ENCODE measurements at places on chromosomes 11 and 22. TPM values are rescaled to one million over a fixed set of nuclear protein-coding genes. Genes with fewer than 3 reads are reported as not detected.
A peak's percentile ranks its signal among the peaks of the same experiment; 100 is the strongest.

GRCh38 chr11:130897262-130898182 is 18.8 kb downstream of the SNX19 start:
- DNase-seq = no peak

DNA sequence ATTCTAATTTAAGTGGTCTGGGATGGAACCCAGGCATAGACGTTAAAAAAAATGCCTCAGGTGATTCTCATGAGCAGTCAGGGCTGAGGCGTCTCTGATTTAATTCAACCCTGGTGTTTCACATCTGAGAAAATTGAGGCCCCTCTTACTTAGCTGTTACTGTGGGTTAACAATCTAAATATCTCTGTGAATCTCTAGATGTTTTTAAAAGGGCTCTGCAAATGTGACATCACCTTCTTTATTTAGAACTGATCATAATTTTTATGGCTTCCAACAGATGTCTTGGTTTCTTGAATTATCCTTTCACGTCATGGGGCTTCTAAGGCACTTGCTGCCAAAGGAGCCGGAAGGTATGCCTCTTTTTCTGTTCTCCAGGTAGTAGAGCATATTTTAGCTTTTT is 76.1 kb upstream of the LIN7C start:
- no peak for DNase-seq

DNA sequence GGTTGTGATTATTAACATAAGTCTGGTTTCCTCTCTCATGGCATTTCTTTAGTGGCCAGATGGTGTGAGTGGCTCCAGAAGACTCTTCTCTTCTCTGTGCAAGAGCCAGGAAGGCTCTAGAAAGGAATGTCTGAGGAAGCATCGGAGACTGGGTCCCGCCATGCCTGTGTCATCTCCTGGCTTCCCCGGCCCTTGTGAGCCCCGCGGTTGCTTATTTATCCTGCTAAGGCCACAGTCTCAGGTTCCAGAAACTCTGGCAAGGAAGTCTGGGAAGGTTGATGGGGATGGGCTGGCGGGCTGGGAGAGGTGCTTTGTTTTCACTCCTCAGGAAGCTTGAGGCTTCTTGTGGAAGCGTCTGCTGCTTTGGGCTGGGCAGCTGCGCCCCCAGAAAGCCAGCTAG is 18.9 kb downstream of the BCR start:
- DNase-seq = no peak

- no peak for DNase-seq
Observed at GRCh38 chr11:78424334-78425270, 7.0 kb upstream of the GAB2 start.

The BATF2 gene
- not detected for total RNA-seq

The VPREB1 gene
- total RNA-seq = not detected

The IL17REL gene
- total RNA-seq = 0.12 TPM

DNA sequence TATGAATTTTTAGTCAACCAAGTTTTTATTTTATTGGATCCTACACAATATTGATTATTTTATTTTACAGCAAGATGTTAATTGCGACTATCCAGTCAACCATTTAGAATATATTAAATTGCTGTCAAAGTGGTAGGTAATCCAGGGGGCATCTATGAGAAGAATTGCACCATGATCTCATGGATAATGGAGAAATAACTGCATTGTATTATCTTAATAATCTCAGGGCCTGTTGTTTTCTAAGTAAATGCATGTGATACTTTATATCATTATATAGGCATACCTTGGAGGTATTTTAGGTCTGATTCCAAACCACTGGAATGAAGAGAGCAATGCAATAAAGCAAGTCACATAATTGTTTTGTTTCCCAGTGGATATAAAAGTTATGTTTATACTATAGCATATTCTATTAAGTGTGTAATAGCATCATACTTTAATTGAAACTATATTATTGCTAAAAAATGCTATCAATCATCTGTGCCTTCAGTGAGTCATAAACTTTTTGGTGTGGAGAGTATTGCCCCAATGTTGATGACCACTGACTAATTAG is 595.4 kb upstream of the CHORDC1 start:
- no peak for DNase-seq

- no peak for DNase-seq
Observed at GRCh38 chr11:93560199-93560932, 17.2 kb upstream of the SMCO4 start.

- no peak for DNase-seq
Observed at GRCh38 chr22:26484360-26484706, 656 bp downstream of the SRRD start.

DNA sequence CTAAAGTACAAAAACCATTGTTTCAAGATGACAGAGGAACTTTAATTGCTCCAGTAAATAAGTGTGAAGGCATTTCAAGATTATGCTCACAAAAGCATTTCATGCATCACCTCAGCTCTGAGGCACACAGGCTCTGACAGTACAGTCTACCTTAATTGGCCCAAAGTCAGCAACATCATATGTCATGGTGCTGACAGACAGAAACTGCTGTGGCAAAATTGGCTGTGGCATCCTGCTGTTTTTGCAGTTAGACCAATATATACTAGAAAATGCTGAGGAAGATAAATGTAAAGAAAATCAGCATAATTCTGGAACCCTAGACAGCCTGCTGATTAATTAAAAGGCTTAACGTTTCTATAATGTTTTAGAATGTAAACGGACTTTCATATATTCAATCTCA is 34.9 kb upstream of the PPP2R1B start:
- no peak for DNase-seq

The MAPK8IP1 gene
- 0.57 TPM for total RNA-seq

DNA sequence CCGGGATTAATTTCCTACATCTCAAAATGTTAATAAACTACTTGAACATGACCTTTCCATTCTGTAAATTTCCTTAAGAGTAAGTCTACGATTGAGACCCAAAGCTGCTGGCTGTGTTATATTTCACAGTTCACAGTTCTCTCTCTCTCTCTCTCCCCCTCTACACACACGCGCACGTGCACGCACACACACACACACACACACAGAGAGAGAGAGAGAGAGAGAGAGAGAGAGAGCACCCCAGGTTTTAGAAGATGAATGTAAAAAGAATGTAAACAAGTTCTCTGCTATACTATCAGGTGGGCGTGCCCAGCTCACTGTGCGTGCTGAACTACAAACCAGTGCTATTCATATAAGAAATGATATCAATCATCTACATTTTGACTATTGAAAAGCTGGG is 3.3 kb downstream of the BDNF start:
- no peak for DNase-seq

The CCND1 gene
- total RNA-seq = 0.74 TPM

DNA sequence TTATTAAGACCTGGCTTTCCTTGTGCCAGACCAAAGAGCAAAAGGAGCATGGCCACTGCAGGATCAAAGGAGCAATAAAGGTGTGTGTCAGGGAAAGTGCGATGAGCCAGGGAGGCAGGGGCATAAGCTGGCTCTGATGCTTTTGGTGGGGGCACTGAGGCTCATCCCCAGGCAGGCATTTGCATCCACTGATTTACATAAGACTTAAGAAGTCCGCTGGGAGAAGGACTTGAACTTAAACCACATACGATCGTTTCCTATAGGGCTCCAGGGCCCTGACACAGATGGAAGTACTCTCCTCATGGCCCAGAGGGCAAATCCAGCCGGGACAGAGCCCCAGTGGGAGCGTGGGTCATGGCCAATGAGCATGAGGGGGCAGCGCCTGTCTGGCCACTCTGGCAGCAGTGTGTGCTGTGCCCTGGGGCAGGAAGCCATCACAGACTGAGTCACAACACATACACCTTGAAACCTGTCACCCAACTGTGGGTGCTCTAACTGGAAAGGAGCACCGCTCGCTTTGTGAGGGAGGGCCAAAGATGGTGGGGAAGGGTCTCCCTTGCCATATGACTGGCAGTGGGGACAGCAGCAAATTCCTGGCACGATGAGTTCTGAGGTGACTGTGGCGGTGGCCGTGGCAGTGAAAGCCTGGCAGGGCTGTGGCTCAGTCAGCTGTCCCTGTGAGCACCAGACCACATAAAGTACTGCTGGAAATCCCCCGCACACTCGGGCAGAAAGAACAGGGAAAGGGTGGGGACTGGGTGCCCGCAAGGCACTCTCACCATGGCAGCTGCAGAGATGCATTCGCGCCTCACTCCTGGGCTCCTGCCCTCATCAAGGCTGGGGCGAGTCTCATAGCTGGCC is 79.4 kb upstream of the LMO1 start:
- DNase-seq = peak; percentile 14

DNA sequence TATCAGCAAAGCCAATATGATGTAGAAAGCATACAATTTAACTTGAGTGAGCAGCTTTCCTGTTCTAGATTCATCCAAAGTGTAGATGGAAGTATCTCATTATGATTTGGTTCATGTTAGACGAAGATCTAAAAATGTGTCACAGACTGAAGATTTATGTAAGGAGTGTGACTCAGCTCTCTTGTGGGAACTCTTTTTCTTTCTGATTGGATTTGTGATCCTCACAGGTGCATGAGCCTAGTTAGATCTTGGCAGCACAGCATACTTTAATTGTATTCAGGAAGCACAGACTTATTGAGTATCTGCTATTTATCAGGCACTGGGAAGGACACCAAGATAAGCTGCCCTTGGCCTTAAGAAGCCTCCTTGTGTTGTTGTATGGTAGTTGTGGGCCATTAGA is 147.1 kb downstream of the C11orf91 start:
- no peak for DNase-seq

DNA sequence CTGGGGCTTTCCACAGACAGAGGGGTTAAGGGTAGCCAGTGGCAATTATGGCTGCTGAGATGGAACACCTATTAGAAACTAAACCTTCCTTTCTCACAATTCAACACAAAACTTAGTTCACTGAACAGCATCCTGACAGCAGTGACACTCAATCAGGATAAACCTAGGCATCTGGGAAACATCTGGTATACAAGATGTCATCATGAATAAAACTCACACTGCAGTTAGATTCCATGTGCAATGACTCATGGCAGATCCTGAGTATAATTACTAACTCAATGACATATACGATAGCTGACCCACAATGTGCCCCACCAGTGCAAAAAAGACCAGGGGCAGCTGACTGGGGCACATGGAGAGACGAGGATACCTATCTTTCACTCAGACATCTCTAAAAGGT is 17.7 kb downstream of the RBFOX2 start:
- no peak for DNase-seq

- DNase-seq = no peak
Observed at GRCh38 chr11:99766811-99767210, 746.1 kb downstream of the CNTN5 start.

The MRTFA gene
- 48.9 TPM for total RNA-seq

The SPI1 gene
- total RNA-seq = not detected

Data from activated naive CD4-positive, alpha-beta T cell treated with anti-CD3 and anti-CD28 coated beads for 36 hours (primary cell).